NCI-H1694 (cell line): ENCODE measurements at places on chromosomes 2 and 18.

GRCh38 chr2:172864182-172864581 is 128.5 kb downstream of the RAPGEF4 start:
- no peak for DNase-seq

DNA sequence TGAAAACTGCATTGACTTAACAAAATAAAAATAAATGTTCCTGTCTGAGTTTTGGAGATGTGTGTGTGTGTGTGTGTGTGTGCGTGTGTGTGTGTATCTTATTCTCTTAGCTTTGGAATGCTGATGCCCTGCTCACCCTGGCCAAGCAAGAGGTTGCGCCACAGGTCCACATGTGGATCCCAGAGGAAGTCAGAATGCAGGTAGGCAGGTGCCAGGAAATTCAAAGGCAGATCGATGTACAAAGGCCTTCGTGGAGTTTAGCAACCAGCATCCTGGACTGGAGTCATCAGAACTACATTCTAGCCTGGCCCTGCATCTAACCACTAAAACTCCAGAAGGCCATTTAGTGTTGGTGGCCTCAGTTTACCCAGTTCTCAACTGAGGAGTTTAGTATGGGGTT is 12.4 kb downstream of the G6PC2 start:
- DNase-seq: no peak

GRCh38 chr18:5455674-5456073 is 88.1 kb downstream of the EPB41L3 start:
- DNase-seq: no peak

DNA sequence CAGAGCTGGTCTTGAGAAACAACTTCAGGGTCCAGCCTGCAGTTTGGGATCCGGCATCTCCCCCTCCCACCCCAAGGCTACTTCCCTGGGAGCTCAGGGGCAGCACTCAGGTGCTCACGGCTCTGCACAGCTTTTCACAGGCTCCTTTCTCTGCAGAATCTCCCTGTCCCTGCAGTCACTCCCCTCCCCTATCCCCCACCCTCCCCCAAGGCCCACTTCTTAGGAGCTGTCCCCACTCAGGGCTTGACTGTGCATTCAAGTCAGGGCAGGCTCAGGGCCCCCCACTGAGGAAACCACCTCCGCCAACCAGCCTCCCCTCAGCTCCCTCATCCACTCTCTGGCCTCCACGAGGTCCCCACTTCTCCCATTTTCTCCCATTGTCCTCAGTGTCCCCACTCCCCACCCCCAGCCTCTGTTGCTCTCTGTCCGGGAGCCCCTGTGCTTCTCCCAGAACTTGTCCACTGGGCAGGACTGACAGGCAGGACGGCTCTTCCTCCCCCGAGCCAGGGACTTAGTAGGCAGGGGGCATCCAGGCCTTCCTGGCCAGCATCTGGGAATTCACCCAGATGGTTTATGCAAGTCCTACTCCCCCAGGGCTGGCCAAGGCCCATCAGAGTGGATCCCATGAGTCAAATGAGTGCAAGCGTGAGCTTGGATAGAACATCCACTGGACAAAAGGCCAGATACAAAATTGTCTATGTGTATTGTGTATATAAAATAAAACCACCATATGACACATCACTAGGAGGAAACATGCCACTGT is 7.6 kb downstream of the NMUR1 start:
- DNase-seq: no peak

DNA sequence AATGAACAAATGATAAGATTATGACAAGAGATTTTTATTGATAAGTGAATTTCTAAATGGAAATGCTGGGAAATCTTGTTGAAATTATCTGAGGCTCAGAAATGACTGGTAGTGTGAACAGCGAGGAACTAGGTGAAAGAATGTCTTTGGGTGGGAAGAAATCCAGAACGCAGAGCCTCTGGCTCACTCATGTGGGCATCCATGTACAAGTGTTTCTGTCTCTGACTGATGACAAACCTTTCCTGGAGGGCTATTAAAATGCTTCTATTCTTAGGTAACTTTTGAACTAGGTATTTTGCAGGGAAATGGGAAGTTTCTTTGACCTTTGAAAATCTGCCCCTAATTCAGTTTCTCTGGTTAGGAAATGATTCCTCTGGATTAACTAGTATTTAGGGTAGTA is 598.6 kb downstream of the SLC4A3 start:
- DNase-seq: no peak

DNA sequence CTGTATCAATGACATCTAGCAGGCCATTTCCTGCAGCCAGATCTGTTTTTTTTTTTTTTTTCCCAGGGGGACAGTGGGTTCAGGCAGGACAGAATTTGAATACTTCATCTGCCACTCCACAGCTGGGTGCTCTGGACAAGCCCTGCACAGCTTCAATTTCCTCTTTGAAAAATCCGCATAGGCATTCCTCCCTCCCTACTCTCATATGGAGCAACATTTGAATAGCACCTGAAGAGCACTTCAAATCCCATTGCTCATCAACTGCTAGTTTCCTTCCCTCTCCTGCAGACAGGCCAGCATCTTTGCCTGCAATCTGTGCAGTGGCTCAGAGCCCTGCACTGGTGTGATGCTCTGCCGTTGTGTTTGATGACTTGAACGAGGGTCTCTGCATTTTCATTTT is 326.3 kb downstream of the TSN start:
- no peak for DNase-seq
